Iris pigment epithelial cell (primary cell): ENCODE measurements at places on chromosomes 2 and 18.

DNA sequence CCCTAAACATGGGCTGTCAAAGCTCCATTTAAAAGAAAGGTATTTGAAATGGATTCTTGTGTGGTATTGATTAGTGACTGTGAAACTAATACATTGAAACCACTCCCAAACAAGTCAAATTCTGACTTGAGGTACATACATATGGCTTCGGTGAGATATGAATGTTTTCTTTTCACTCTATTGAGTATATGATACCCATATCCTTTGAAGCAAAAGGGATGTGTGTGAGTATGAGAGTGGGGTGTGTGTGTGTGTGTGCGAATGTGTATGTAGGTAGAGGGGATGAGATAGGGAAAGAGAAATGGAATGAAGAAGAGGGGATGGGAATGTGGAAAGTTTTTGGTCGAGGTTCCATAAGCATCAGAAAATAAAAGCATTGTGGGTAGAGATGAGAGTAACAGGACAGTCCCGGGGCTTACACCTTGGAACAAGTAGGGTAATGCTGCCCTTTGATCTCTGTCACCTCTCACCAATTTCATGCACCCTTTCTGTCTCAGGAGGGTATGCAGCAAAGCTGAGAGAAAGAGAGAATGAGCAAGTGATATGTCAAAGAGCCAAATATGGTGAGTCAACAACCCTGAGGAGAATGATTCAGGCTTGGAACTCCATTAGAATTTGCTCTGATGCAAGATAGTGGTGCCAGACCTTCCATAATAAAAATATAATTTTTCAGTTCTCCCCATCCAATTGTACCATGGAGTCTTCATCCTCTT lies 64.0 kb upstream of the ZEB2 start:
- peak; percentile 90 for DNase-seq

DNA sequence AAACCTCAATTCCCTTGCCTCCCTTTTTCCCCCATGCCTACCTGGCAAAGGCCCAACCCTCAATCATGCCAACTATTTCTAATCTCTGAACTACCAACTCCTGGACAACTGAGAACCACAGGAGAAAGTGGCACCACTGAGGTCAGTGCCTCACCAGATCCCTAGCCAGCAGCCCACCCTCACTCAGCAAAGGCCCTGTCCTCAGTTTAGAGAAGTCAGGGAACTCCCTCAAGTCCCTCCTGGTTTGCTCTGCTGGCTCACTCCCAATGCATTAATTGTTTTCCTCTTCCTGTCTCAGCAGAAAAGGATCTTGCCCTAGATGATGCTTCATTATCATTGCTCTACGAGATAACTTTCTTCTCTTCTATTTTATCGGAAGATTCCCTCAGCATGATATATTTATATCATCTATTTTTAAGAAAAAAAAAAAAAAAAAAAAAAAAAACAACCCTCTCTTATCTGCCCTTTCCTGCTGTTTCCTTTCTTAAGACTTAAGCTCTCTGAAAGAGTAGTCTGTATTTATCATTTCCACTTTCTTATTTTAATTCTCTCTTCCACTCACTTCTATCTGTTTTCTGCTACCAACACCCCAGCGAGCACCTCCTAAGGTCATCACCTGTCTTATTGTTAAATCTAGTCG lies 22.7 kb upstream of the ZBTB14 start:
- no peak for DNase-seq

- peak; percentile 36 for DNase-seq
These were observed 1589.5 kb upstream of the PIK3C3 start for GRCh38 chr18:40365526-40365925.

GRCh38 chr2:9285385-9285920 lies 78.8 kb downstream of the ASAP2 start:
- DNase-seq: no peak

- DNase-seq: peak; percentile 51
These were observed 96.6 kb downstream of the MAP4K4 start for GRCh38 chr2:101794141-101794540.
